Astrocyte of the hippocampus (primary cell): ENCODE measurements at places on chromosomes 5 and 9.
A peak's percentile ranks its signal among the peaks of the same experiment; 100 is the strongest.

DNA sequence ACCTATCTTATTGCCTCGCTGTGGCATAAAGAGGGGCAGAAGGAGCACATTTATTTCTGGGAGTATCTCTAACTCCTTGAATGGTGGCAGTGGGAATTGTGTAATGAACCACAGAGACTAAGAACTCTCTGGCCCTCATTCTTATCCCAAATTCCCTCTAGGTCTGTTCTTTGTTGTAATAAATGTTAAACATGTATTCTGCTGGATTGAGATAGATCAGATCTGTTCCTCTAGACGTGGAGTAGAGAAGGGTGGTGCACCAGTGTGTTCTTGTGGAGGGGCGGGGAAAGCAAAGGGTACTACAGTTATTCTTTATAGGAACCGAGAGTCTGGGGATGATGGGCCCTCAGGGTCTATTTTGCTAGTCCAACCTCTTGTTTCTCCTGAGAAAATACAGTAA, 90.4 kb downstream of the UBE2R2 start:
- DNase-seq: no peak

DNA sequence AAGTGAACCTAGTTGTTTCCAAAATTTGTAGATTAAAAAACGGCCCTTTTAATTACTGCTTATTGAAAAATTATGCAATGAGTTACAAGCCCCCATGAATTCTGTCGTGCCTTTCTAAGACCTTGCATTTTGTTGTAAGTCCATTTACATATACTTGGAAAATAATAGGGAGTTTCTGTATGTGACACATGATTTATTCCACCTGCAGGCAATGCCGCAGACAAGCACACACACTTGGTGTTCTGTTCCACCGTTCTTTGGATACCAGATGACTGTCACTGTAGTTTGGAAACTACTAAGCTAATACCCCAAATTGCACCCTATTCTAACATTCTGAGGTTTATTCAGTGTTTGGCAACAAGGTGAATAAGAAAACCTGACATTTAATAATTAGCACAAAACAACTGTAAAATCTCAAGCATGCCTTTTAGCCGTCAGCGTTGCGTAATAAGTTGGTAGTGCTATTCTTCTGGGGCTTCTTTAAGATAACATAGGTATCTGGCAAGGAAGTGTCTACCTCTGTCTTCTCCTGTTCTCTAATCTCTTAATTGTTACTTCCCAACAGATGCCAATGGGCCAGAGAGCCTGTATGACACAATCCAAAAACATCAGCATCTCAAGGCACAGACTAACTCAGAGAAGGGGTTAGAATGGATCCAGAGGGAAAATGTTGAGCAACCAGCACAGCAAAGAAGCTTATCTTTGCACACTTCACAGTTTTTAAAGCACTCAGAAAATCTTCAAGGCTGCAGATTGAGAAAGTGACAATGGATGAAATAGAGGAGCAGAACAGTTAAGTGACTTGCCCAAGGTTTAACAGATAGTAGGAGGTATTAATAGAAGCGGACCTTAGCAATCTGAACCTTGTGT, 48.2 kb upstream of the DPYSL3 start:
- no peak for DNase-seq

DNA sequence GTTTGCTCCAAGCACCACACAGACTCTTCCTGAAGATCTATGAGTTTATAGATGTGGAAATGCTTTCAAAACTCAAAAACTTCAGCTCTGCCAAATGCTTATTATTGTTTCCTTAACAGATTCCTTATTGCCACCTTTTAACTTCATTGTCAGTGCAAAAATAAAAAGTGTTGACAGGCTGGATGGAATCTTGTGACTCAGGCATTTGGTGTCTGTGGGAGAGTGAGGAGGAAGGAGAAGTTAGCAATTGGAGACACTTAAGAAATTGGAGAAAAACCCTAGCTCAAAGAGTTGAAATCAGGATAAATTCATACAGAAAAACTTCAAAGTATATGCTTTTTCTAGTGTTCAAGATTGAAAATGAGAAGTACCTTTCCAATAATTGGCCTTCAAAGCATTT, 140.6 kb upstream of the PUM3 start:
- no peak for DNase-seq

- DNase-seq: no peak
These were observed 61.5 kb downstream of the TSTD2 start for GRCh38 chr9:97571664-97572063.

- no peak for DNase-seq
These were observed 4.7 kb upstream of the PTGS1 start for GRCh38 chr9:122366074-122366660.

DNA sequence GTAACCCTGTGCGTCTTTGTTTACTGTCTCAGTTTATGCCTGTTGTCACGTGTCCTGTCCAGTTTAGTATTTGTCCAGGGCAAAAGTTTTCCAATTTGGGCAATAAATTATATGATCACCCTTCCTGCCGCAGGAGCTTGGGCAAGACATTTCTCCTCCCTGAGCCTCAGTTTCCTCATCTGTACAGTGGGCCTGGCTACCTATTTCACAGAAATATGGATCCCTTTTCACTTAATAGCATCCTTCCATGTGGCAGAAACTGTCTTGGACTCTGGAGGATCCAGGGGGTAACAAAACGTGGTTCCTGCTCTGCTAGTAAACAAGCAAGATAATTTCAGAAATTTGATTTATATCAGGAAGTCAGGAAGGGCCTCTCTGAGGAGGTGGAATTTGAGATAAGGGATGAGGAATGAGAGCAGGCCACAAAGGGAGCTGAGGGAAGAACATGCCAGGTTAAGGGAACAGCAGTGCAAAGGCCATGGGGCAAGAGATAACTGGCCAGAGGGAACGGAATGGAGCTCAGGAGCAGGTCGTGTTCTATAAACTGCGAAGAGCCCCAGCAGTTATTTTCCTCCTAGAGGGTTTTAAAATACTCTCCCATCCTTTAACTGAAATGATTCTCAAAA, 15.1 kb upstream of the PPARGC1B start:
- no peak for DNase-seq

DNA sequence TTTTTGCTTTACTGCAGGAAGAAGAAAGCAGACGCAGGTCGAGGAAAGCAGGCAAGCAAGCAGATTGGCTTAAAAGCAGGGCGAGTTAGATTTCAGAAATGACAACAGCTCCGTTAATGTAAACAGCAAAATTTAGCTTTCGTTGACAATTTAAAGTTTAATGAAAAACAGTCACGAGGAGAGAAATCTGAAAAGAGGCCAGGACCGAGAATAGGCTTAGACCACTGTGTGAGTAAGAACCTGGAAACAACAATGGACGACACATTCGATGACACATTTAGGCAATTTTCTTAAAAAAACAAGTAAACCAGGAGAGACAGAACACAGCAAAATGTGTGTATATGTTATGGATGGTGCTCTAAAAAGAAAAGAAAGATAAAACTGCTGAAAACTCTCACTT, 155.3 kb downstream of the ISOC1 start:
- DNase-seq: peak; percentile 1

DNA sequence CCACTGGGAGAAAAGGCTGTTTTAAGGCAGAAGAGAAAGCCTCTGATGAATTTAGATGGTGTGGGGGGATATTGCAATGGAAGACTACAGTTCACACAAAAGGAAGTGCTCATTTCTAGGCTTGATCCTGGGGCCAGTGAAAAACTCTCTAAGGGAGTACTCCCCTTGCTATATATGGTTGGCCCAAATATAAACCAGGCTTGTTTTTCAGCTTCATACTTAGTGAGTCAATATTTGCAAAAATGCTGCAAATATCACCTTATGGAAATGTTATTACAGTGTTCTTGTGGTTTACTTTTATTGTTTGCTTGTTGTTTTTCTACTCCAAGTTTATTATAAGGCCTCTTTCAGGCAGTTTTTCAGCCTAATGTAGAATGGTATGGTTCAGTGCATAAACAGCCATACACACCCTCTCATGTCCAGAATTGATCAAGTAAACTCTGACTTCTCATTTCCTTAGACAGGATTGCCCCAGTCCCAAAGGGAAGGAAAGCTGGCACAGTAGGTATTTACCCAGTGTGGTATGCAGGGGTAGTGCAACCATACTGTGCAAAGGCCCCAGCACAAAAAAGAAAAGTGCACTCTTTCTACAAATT, 115.1 kb downstream of the FEM1C start:
- DNase-seq: no peak

GRCh38 chr9:135914921-135915320, 7.6 kb upstream of the CAMSAP1 start:
- peak; percentile 38 for DNase-seq

DNA sequence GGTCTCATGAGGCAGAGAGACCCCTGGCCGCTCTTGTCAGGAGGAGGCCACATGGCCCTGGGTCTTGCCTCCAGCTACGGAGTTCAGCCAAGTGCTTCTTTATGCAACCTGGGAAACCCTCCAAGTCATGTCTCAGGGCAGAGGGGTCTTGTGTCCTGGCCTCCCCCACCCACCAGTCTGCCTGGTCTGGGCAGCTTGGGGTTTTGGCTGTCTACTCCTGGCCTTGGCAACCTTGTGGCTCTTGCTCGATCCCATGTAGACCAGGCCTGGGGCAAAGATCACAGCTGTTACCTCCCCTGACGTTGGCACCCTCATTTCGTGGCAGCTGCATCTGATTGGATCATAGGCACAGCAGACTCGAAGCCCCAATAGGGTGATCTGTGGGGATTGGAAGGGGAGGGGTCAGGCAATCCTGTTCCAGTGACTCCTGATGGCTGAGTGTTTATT, 28.4 kb downstream of the JADE2 start:
- DNase-seq: no peak

GRCh38 chr9:106961623-106962022, 98.7 kb downstream of the ZNF462 start:
- no peak for DNase-seq

DNA sequence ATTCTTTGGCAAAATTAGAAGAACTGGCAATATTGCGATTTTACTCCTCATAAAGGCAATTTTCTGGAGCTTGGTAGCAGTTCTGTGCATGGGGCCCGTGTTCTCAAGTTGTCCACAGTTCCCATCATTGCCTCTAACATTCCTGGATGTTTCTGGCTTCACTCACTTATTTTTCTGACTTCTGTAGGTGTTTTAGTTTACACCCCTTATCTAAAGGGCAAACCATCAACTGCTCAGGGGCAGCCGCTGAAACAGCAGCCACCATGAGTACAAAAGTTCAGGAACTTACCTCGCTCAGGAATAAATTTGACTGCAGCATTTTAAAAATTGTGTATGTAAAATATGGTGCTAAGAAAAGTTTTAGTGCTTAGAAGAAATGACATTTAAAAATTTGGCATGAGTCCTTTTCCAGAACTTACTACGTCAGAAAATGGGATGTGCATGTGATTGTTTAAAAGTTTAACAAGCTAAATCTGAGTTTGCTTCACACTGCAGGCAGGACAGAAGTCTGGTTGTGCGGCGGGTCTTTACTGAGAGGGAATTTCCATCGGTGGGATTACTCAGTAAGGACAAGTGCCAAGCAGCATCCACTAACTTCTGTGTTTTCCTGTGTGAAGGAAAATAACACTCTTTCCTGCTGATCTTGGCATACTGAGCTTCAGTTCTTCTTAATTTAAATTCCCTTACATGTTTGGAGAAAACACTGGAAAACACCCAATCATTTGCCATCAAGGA, 261.7 kb downstream of the MAT2B start:
- DNase-seq: no peak

DNA sequence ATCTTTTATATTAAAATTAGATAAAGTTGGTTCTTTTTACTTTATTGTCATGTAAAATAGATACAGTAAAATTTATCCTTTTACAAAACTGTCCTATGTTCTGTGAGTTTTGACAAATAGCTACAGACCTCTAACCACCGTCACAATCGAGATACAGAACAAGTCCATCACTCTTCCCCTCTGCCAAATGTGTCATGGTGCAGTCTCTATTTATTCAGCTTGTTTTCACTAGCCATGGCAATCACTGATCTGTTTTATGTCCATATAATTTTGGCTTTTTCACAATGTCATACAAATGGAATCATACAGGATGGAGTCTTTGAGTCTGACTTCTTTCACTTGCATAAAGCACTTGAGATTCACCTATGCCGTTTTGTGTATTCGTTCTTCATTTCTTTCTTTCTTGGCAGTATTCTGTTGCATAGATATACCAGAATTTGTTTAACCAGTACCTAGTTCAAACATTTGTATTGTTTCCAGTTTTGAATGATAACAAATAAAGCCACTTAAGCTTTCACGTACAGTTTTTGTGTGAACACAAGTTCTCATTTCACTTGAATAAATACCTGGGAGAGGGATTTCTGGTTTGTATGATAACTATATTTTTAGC, 273.2 kb upstream of the MPDZ start:
- DNase-seq: no peak

GRCh38 chr9:85420750-85421149, 321.0 kb downstream of the AGTPBP1 start:
- peak; percentile 85 for DNase-seq

- no peak for DNase-seq
These were observed 110.7 kb downstream of the FEM1C start for GRCh38 chr5:115433918-115434317.

DNA sequence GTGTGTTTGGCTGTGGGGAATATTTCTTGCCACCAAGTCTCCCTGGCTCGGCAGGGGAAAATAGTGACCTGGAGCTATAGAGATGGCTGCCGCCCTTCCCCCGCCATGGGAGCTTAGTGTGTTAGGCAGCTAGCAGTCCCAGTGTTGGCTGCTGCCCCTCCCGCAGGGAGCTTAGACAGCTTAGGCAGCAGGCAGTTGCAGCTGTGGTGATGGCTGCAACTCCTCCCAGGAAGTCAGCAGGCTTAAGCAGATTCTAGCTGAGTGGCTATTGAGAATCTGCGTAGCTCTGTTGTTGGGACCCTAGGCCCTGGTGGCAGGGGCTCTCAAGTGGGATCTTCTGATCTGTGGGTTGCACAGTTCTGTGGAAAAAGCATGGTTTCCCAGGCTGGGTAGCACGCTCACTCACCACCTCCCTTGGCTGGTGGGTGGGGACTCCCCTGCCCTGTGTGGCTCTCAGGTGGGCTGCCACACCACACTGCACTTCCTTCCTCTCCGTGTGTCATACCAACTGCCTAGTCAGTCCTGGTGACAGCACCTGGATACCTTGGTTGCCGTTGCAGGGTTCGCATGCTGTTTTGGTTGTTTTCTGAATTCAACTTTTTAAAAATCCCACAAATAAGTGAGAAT, 9.3 kb downstream of the OR1N2 start:
- DNase-seq: no peak

- no peak for DNase-seq
These were observed 193.9 kb upstream of the MVB12B start for GRCh38 chr9:126132746-126133145.

- DNase-seq: peak; percentile 49
These were observed 9.7 kb upstream of the SMIM32 start for GRCh38 chr5:136202469-136203205.

GRCh38 chr9:96609732-96610131, 9.9 kb downstream of the CDC14B start:
- no peak for DNase-seq

- peak; percentile 97 for DNase-seq
These were observed 115.4 kb downstream of the RGS3 start for GRCh38 chr9:113578882-113579282.

GRCh38 chr5:80127116-80127552, 92.0 kb downstream of the THBS4 start:
- no peak for DNase-seq
